ENCODE measurements at places on chromosomes 2 and 18. TPM values are rescaled to one million over a fixed set of nuclear protein-coding genes. Genes with fewer than 3 reads are reported as not detected.

The ZNF521 gene
- 0.10 TPM for total RNA-seq

The DAPL1 gene
- total RNA-seq = 0.39 TPM

The GAD1 gene
- total RNA-seq = 1.4 TPM

The LIPG gene
- total RNA-seq = 76.3 TPM

The DOK6 gene
- not detected for total RNA-seq

The UBXN2A gene
- total RNA-seq = 13.1 TPM

The DIS3L2 gene
- 21.0 TPM for total RNA-seq

All from foreskin keratinocyte (primary cell).